ENCODE measurements at places on chromosomes 16 and 17.
A peak's percentile ranks its signal among the peaks of the same experiment; 100 is the strongest.

GRCh38 chr17:27157898-27158297 is 136.0 kb upstream of the WSB1 start:
- DNase-seq: no peak

DNA sequence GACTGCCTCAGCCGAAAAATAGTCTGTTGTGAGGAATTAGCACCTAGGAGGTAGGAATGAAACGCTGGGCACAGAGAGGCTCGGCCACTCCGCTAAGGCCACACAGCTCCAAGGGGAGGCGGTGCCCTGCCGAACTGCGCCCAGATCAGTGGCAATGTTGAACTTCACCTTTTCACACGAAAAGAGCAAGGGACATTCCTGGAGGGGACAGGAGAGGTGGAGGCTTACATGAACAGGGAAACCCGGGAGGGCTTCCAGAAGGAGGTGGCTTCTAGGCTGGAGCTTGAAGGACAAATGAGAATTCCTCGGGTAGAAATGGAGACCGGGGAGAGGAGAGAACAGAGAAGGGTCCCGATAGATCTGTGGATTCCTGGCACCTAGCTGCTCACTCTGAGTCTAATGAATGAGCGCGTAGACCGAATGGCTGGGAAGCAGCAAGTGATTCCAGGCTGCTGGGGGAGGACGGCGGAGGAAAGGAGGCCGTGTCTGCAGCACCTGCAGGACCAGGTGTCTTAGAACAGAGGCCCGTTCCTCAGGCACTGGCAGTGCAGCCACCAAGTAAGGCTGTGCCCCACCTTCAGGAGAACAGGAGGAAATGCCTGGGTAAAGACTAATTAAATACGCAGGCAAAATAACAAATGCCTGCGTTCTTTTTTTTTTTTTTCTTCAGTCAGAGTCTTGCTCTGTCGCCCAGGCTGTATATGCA is 722 bp upstream of the SLC38A10 start:
- DNase-seq: peak; percentile 86

GRCh38 chr17:28518132-28518531 is 12.0 kb downstream of the FOXN1 start:
- DNase-seq: no peak

- DNase-seq: no peak
Observed at GRCh38 chr17:8922928-8923327, 42.6 kb downstream of the PIK3R5 start.

DNA sequence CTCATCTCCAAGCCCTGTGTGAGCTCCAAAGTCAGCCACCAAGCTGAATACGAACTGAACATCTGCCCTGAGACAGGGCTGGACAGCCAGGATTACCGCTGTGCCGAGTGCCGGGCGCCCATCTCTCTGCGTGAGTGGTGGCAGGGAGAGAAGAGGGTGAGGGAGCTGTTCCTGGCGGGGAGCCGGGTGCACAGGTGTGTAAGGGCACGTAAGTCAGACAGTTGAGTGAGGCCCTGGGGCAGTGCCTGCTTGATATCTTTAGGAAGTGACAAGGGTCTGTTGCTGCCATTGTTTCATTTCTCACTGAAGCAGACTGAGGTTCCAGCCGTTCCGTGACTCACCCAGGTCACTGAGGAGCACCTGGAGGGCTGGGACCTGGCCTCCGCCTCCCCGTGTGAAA is 12.4 kb downstream of the DEF8 start:
- no peak for DNase-seq

- DNase-seq: no peak
Observed at GRCh38 chr17:54196751-54197150, 374.0 kb downstream of the KIF2B start.

- no peak for DNase-seq
Observed at GRCh38 chr17:57624386-57624785, 120.7 kb downstream of the CCDC182 start.

- no peak for DNase-seq
Observed at GRCh38 chr17:81903415-81903831, 1.4 kb downstream of the NPB start.

DNA sequence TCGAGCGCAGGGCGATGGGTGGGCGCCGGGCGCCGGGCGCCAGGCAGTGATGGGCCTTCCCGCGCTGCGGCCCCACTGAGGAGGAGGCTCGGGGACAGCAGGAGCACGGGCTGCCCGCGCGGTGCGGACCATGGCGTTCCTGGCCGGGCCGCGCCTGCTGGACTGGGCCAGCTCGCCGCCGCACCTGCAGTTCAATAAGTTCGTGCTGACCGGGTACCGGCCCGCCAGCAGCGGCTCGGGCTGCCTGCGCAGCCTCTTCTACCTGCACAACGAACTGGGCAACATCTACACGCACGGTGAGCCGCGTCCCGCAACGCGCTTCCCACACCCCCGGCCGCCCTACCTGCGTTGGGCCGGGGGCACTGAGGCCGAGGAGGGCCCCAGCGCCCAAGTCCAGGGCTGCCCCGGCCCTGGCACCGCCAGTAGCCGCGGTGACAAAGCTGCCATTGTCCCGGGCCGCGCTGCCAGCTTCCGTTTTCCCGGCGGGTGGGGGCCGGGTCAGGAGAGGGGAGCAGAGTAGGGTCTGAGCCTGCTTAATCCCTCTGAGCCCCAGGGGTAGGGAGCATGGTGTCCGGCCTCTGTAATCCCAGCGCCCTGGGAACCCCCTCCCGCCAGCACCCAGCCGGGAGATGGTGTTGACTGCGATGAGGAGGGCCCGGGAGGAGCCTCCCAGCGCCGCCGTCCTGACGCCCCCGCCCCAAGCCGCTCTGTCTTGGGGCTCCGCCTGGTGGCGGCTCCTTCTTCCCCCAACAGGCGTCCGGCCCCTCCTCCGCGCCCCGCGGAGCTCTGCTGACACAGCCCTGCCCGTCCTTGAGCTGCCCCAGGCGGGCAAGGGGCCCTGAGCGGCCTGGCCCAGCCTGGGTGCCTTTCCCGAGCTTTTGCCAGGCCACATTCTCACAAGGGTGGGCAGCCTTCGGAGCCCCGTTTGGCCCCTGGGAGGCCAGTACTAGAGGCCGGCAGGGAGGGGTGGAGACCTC is 685 bp downstream of the PAQR4 start:
- peak; percentile 85 for DNase-seq

GRCh38 chr17:43576563-43577229 is 30.6 kb upstream of the ETV4 start:
- peak; percentile 66 for DNase-seq

DNA sequence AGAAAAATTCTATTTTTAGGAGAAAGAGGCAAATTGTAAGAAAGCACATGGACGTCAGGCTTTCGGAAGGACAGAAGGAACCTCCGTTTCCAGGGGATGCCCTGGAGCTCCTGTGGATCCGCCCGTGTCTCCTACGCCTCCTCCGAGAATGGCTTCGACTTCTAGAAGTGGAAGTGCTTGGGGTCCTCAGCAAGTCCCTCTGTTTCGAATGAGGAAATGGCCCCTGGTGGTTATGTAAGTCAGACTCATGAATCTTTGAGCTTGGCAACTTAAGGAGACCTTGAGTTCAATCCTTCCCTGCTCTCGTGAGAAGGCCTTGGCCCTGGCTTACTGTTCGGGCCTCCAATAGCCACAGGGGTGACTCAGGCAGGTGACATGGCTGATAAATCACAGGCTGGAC is 38.9 kb downstream of the COX4I1 start:
- DNase-seq: no peak

GRCh38 chr17:18084256-18084655 is 3.5 kb upstream of the DRG2 start:
- no peak for DNase-seq

DNA sequence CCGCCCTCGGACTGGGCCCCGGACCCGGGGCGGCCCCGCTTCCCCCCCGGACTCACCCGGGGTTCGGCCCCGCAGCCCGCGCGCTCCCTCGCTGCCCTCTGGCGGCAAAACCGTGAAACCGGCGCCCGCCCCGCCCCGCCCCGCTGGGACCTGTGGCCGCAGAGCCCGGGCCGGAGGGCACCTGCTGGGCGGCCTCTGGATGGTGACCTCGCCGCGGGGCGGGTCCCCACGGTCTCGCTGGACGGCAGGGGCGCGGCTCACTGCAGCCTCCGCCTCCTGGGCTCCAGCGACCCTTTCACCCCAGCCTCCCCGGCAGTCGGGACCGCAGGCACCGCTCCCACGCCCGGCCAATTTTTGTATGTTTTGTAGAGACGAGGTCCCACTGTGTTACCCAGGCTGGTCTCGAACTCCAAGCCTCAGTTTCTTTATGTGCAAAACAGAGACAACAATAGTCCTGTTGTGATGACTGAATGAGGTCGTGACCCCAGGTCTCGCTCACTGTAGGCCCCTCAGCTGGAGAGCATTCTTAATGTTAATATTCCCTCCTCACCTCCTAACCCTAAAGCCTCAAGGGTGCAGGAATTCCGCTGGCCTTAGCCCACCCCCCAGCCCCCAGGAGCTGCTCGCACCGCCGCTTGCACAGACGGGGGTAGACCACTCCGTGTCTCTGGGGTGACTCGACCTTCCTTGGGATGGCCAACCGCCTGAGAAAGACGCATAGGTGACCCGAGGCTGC is 33.7 kb upstream of the RPH3AL start:
- DNase-seq: peak; percentile 52

- peak; percentile 47 for DNase-seq
Observed at GRCh38 chr17:72587773-72588511, 467.1 kb downstream of the SOX9 start.

- DNase-seq: peak; percentile 66
Observed at GRCh38 chr17:57665128-57665527, 80.0 kb downstream of the CCDC182 start.

DNA sequence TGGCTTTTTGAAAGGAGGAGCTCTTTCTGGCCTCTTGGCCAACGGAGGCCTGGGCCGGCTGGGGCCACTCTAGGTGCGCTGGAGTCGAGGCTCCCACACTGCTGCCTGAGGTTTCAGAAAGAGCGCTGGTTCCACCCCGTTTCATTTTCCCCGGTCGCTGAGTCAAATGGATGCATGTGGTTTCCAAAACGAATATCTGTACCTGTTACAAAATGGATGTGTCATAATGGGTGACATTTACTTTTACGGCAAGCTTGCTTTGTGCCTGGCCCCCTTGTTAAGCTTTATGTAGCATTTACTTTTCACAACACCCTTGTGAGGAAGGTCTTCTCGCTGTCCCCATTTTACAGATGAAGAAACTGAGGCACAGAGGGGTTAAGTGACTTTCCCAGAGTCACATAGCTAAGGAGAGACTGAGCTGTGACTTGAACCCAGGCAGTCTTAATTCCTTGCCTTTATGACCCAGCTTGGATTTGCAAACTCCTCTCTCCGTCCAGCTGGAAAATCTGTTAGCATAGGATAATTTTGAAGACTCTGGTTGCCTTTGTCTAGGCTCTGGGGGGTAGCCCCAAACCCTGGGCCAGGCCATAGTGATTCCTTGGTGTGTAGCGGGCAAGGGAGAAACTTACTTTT is 10.6 kb downstream of the KSR1 start:
- no peak for DNase-seq

- no peak for DNase-seq
Observed at GRCh38 chr16:53417976-53418375, 16.3 kb upstream of the RBL2 start.

GRCh38 chr17:47987240-47987835 is 16.4 kb downstream of the CDK5RAP3 start:
- DNase-seq: peak; percentile 77

DNA sequence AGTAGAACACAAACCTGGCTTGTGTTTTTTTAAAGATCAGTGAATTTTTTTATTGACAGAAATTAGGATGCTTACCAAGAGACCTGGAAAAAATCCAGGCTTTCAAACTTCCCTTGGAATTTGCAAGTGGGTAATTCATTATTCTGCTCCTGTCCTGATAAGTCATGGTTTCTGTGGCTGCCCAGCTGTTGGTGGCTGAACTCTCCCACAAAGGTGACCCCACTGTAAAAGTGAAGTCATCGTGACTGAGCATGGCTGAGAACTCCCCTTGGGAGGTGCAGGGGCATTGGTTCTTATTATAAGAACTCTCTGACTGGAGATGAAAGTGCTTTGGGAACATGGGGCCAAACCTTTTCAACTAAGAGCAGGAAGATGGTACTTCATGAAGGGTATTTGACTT is 46.6 kb upstream of the TANC2 start:
- no peak for DNase-seq

- no peak for DNase-seq
Observed at GRCh38 chr17:60164697-60165096, 14.9 kb downstream of the CA4 start.

DNA sequence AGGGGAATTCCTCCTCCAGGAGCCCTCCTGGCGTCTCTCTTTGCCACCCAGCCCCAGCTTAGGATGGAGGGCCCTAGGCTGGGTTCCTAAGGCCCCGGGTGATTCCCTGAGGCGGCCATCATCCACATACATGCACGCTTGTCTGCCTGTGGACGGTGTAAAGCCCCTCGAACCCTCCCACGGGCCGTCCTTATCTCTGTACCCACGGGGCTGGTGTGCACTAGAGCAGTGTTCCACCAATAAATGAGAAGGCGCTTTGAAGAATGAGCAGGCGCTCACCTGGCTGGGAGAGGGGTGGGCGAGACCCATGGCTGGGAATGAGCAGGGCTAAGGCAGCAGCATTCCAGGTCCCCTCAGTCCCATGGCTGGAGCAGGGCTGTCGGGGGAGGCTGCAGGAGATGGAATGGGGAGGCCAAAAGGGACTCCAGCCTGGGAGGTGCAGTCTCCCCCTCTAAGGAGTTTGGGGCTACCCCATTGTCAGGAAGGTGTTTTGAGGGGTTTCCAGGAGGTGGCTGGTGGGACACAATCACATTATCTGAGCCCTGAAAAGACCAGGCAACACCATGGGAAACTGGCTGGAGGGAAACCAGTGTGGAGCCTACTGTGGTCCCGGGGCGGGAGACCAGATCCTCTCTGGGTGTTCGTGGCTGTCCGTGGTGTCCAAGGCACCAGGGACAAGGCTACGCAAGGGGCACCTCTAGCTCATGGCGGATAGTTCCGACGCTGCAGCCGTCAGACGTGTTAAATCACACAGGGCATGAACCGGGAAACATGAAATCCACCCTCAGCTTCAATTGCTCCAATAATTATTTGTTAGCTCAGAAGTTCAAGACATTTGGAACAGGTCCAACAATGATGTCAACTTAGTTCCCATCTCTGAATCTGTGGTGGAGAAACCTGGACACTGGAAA is 87.5 kb upstream of the DNAH17 start:
- peak; percentile 76 for DNase-seq

- no peak for DNase-seq
Observed at GRCh38 chr16:23608194-23608593, 12.1 kb upstream of the NDUFAB1 start.

GRCh38 chr16:75628351-75628750 is 5.3 kb upstream of the ADAT1 start:
- no peak for DNase-seq

- DNase-seq: no peak
Observed at GRCh38 chr16:24683847-24684493, 45.5 kb upstream of the TNRC6A start.
